ENCODE measurements at places on chromosomes 16 and 17. TPM values are rescaled to one million over a fixed set of nuclear protein-coding genes. Genes with fewer than 3 reads are reported as not detected.

- DNase-seq = peak; percentile 47
Observed at GRCh38 chr17:19867079-19867328, 732 bp downstream of the ULK2 start.

DNA sequence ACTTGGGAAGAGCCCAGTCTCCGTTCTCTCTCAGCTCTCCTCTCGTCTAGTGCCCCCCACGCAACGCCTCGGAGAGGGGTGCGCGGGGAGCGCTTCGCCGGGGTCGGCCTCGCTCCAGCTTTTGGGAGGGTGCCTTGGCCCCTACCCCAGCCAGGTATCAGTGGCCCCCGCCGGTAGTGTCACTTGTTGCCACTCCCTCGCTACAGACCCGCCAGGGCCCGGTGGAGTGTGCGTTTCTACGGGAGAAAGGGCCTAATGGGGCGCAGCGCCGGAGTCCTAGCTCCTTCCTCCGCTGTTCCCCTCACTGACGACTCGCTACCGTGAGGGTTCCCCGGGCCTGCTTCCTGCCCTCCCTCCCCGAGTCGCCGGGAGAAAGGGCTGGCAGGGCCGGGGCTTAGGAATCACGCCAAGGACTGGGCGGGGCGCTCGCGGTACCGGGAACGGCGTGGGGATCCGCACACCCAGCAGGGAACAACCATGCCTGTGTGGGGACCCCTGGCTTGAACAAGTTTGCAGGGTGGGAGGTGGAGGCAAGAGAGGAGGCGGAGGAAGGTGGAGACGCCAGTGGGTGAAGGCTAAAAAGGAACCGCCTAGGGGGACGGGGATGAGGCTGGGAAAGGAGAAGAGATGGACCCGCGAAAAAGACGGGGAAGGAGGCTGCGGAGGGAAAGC lies 997 bp upstream of the CDH11 start:
- DNase-seq = no peak

- DNase-seq = no peak
Observed at GRCh38 chr17:49456183-49456965, 38.7 kb upstream of the NGFR start.

DNA sequence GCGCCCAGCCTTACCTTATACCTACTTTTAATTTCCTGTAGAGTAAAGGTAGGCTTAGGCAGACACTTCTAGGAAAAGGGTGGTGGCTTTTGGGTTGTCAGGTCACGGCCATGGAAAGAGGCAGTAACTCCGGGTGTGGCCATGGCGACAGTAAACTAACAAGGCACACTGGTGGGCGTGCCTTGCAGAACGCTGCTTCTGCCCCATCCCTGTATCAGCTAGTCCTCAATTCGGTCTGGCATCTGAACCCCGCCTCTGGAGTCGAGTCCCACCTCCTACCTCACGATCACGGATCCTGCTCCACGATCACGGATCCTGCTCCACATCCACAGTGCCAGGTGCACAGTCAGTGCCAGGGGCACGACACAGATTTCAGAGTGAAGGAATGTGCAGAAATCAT lies 5.6 kb downstream of the ADCY9 start:
- no peak for DNase-seq

DNA sequence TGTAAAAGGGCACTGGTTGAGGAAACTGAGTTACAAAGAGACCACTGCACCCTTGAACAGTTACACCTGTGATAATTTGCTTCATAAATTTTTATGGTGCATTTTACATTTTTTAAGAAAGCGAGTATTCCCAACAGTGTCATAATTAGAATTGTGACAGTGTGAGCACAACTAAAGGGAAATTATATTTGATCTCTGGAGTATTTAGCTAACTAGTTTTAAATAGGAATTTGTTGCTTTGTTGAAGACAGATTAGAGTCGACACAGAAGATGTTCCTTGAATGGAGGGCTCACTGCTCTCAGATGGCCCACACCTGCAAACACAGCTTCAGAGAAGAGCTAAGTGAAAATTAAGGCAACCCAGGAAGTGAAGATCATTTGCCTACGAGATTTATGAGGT lies 555.0 kb upstream of the GOT2 start:
- DNase-seq = no peak

- DNase-seq = peak; percentile 15
Observed at GRCh38 chr17:732902-733720, 715 bp downstream of the TLCD3A start.

DNA sequence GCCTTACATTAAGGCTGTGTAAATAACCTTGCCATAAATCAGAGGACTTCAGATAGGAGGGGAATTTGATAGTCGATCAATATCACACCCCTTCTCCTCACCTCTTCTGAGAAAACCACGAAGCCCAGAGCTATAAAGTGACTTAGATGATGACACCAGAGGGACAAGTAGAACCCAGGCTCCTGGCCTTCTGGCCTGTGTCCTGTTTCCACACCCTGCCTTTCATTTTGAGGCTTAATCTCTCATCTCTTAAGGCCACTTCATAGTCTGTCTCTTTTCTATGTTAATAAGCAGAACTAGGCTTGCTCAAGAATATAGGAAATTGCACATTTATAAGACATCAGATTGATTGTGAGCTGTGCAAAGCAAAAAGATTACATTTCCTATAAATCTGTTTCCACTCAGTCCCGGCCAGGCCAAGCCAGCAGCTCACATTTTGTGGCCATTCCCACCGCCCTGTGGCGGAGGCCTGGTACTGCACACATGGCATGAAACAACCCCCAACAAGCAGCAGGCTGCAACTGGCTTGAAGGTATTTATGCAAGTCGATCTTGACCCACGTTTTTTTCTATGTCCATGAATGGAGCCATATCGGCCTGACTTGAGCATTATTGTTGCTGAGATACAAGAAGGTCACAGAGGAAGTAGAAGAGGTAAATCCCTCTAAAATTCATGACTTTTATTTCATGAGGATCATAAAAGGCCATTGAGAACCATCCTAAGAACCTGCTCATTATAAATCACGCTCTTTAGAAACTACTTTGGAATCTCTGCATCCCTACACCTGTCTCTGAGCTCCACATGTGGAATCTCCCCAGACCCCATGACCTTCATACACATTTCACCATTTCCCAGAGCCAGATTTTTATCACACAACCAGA lies 93.7 kb downstream of the PMP22 start:
- no peak for DNase-seq

GRCh38 chr17:77844681-77845080 lies 113.8 kb upstream of the TNRC6C start:
- no peak for DNase-seq

GRCh38 chr17:4134721-4135120 lies 8.1 kb downstream of the ZZEF1 start:
- no peak for DNase-seq

GRCh38 chr16:51327001-51327400 lies 175.9 kb upstream of the SALL1 start:
- no peak for DNase-seq

- no peak for DNase-seq
Observed at GRCh38 chr17:45031231-45032173, 19.9 kb downstream of the DCAKD start.

DNA sequence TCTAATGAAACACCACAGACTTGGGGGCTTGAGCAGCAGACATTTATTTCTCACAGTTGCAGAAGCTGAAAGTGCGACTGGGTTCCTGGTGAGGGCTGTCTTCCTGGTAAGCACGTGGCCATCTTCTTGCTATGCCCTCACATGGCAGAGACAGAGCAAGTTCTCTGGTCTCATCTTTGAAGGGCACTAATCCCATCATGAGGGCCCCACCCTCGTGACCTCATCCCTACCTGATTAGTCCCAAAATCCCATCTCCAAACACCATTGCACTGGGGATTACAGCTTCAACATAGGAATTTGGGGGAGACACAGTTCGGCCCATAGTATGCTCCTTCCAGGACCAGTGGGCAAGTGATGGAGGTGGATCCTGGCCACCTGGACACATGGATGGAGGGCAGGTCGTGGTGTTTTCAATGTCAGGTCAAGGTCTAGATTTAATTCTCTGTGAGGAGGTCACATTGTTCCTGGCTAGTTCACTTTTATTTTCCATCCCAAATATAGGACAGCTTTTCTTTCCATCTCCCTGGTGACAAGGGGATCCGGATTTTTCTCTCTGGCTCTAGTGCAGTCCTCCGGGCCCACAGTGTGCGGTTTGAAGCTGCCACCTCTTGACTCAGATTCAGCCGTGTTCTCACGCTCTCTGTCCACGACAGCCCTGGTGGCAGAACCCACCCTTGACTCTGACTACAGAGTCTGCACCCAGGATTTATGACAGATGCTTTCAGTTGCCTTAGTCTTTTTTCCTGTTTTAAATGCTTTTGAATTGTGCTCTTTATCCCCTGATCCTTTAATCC lies 160.5 kb upstream of the NOL11 start:
- DNase-seq = no peak

DNA sequence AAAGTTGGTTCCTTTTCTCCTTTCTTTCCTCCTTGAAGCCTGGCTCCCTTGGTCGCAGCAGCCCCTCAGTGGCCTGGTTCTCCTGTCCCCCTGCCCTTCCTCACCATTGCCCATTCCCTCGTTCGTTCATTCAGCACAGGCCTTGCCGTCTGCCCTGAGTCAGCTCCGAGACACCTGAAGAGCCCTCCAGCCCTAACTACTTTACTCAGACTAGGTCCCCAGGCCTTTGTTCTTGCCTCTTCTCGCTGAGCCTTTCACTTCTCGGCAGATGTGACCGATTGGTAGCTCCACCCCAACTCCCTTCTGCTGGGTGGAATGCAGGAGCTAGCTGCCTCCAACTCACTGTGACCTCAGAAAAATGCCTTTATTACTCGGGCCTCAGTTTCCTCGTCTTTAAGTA lies 7.0 kb upstream of the ADAM11 start:
- DNase-seq = no peak

- no peak for DNase-seq
Observed at GRCh38 chr17:5950878-5951277, 119.3 kb upstream of the WSCD1 start.

GRCh38 chr16:83651871-83652270 lies 155.9 kb upstream of the HSBP1 start:
- no peak for DNase-seq

- DNase-seq = no peak
Observed at GRCh38 chr17:66570447-66571195, 264.3 kb upstream of the CACNG5 start.

The C16orf46 gene
- total RNA-seq = not detected

The STUB1 gene
- total RNA-seq = 110 TPM

The BAIAP3 gene
- 18.3 TPM for total RNA-seq

The GRAP gene
- 75.8 TPM for total RNA-seq

The PIK3R6 gene
- total RNA-seq = 0.17 TPM

The ATF7IP2 gene
- total RNA-seq = 51.1 TPM

The HBA2 gene
- 0.75 TPM for total RNA-seq

The TBC1D28 gene
- total RNA-seq = not detected

The ZG16 gene
- not detected for total RNA-seq

The HOXB13 gene
- not detected for total RNA-seq

The SULT1A4 gene
- total RNA-seq = 3.8 TPM
